ENCODE measurements at places on chromosomes 16 and 17.

- DNase-seq: no peak
These were observed 14.6 kb upstream of the TMEM92 start for GRCh38 chr17:50259477-50260324.

GRCh38 chr17:29057361-29057760 lies 14.4 kb downstream of the PIPOX start:
- no peak for DNase-seq

DNA sequence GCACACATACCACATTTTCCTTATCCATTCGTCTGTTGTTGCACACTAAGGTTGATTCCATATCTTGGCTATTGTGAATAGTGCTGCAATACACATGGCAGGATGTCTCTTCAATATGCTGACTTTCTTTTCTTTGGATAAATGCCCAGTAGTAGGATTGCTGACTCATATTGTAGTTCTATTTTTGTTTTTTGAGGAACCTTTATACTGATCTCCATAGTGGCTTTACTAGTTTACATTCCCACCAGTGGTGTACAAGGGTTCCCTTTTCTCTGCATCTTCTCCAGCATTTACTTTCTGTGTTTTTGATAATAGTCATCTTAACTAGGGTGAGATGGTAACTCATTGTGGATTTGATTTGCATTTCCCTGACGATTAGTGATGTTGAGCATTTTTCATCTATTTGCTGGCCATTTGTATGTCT lies 118.1 kb downstream of the STXBP4 start:
- DNase-seq: no peak

GRCh38 chr16:66422366-66422765 lies 4.7 kb upstream of the BEAN1 start:
- no peak for DNase-seq

DNA sequence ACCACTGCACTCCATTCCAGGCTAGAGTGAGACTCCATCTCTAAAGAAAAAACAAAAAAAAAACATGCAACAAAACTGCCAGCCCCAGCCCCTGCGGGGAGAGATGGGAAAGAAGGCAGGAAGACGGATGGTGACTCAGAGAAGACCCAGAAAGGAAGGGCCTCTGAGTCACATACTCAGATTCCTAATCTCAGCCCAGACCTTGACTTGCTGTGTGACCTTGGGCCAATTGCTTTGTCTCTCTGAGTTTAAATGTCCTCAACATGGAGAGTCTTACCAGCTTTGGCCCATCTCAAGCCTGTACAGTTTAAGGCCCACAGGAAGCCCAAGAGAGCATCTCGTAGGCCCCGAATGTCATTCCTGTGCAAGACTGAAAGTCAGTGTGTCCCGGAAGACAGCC lies 86.5 kb upstream of the LHX1 start:
- DNase-seq: no peak

DNA sequence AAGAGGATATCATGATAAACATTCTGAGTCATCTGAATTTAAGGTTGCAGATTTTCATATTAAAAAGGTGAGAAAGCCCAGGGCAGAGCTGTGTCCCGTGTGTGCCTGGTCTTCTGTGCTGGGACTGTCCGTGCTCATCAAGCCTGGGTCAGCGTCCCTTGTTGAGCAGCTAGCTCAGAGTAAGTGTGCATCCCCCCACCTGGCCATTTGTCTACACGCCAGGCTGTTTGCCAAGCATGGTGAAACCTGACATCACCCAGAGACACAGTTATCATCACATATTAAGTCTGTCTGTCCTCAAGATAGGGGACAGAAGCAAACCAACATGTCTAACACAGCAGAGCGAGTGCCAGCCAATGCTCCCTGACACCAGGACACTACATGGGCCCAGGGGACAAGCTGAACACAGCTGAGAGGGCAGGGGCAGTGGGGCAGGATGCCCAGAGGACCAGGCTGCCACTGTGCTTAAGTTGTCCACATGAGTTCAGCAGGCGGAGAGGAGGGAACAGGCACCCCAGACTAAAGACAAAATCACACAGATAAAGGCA lies 57.9 kb upstream of the CNEP1R1 start:
- DNase-seq: no peak

- no peak for DNase-seq
These were observed 3.3 kb upstream of the GAA start for GRCh38 chr17:80097844-80098691.

GRCh38 chr17:1713160-1713877 lies 3.1 kb upstream of the TLCD2 start:
- no peak for DNase-seq

DNA sequence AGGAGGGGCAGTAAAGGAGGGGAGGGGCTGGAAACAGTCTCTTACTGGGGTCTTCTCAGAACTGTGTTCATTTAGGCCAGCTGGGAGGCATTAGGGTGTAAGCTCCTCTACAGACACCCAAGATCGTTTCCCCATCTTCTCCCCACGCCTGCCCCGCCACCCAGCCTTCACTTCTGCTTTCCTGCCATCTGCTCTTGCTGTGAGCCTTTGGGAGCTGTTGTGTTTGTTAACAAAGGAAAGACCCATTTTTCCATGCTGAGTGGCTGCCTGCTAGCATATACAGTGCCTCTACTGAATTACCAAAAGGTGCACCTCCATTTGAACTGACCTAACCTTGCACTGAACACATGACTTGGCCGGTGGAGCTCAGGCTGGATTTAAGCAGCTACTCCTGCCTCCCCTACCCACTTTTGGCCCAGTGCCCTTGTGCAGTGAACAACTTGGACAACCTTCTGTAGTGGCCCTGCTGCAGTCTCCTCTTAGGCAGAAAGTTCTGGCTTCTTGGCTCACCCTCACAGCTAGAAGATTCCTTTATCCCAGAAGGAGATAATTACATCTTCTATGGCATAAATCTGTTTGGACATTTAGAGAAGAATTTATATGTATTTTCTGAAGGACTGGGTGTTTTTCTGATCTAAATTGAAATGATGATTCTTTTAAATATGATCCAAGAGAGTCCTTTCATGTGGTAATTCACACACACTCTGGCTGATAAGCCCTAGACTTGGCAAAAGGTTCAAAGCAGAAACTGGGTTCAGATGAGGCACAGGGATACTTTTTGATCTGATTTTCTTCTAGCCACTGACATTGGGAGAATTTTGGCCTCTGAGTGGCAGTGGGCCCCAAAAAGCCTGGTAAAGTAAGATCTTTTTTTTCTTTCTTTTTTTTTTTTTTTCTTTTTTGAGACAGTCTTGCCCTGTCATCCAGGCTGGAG lies 81.9 kb upstream of the HNF1B start:
- no peak for DNase-seq

DNA sequence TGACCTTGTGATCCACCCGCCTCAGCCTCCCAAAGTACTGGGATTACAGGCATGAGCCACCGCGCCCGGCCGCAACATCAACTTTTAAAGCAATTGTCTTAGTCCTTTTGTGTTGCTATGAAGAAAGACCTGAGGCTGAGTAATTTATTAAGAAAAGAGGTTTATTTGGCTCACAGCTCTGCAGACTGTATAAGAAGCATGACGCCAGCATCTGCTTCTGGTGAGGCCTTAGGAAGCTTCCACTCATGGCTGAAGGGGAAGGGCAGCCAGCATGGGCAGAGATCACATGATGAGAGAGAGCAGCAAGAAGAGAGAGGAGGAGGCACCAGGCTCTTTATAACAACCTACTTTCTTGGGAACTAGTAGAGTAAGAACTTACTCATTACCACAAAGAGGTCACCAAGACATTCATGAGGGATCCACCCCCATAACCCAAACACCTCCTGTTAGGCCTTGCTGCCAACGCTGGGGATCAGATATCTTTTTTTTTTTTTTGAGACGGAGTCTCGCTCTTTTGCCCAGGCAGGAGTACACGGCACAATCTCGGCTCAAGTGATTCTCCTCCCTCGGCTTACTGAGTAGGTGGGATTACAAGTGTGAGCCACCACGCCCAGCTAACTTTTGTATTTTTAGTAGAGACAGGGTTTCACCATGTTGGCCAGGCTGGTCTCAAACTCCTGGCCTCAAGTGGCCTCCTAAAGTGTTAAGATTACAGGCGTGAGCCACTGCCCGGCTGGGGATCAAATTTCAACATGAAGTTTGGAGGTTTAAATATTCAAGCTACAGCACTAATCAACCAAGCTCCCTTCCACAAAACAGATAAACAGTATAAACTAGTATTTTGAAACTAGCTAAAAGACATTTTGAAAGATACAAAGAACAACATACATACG lies 21.4 kb upstream of the GPT2 start:
- no peak for DNase-seq

- no peak for DNase-seq
These were observed 40.3 kb upstream of the TNRC6A start for GRCh38 chr16:24689128-24689527.

DNA sequence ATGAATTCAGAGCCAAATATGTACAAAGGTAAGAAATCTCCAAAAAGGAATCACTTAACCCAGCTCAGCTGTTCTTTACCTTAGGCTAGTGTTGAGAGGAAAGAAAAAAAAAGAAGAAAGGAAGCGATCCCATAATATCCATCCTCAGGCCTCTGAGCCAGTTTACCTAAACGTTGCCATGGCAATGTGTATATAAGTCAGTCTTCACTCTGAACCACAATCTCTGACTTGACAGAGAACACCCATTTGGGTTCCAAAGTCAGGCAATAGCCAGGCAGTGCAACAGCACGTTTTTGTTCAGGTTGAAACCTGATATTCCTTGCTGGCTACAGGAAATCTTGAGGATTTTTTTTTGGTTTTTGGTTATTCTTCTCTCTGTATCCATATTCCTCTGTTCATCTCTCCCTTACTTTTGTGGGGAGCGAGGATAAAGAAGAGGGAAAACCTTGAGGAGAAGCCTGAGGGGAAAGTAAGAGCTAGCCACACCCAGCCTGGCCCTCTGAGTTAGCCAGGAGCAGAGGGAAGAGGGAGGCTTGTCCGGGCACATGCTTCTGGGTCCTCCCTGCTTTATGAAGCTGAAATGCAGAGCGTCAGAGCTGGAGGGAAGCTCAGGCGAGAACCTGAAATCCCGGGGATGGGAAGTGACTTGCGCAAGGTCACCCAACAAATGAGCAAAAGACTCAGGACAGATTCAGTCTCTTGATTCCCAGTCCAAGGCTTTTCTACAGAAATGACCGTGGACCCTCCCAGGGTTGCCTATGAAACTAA lies 152.7 kb downstream of the SOX9 start:
- DNase-seq: no peak

DNA sequence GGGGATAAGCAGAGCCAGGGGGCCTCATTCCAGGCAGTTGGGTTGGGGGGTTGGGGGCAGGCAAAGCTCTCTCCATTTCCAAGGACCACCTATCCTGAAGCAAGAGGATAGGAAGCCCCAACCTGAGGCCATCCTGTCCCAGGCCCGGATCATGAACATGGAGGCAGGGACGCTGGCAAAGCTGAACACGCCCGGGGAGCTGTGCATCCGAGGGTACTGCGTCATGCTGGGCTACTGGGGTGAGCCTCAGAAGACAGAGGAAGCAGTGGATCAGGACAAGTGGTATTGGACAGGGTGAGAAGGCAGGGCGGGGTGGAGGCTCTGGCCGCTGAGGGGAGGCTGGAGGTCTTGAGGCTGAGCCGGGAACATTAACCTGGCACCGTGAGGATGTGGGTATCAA lies 3.6 kb upstream of the CHAD start:
- no peak for DNase-seq

Measured in stimulated activated CD4-positive, alpha-beta T cell treated with anti-CD3 and anti-CD28 coated beads, TNF-alpha, amount 100 ng/mL, for 4 hours (primary cell).